Heart left ventricle (tissue), 16 donors: ENCODE measurements at places on chromosomes 6 and 20.
A peak's percentile ranks its signal among the peaks of the same experiment; 100 is the strongest.

DNA sequence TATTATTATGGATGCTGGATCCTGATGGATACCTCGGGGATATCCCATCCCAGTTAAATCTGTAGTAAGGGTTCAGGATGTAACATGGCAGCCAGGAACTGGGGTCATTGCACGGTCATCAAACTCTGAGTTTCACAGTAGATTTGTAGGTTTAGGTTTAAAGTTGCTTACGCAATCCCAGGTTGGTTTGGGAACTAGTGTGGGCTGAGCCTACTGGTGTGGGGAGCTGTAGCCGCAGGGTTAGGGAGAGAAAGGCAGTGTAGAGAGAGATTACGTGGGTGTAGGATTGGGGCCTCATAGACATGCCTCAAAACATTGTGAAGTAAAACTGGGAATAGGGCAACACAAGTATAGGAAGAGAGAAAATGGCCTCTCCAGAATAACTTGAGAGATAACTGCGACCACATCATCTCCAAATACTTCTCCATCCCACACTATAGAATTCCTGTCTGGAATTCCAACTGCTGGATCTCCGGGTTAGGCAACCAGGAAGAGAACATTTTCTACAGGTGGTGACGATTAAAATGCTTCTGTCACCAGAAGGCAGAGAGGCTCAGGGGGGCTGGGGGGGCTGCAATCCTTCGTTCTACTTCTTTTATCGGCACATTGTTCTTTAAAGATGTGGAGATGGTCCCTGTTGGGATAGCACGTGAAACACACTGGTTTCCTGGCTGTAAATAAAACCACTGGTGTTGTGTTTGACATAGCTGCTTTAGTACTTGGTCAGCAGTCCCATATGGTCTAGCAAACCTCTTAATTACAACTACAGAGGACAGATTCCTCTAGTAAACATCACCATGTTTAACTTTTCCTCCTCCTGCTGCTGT, 44.9 kb upstream of the TMEM170B start:
- DNase-seq = no peak

DNA sequence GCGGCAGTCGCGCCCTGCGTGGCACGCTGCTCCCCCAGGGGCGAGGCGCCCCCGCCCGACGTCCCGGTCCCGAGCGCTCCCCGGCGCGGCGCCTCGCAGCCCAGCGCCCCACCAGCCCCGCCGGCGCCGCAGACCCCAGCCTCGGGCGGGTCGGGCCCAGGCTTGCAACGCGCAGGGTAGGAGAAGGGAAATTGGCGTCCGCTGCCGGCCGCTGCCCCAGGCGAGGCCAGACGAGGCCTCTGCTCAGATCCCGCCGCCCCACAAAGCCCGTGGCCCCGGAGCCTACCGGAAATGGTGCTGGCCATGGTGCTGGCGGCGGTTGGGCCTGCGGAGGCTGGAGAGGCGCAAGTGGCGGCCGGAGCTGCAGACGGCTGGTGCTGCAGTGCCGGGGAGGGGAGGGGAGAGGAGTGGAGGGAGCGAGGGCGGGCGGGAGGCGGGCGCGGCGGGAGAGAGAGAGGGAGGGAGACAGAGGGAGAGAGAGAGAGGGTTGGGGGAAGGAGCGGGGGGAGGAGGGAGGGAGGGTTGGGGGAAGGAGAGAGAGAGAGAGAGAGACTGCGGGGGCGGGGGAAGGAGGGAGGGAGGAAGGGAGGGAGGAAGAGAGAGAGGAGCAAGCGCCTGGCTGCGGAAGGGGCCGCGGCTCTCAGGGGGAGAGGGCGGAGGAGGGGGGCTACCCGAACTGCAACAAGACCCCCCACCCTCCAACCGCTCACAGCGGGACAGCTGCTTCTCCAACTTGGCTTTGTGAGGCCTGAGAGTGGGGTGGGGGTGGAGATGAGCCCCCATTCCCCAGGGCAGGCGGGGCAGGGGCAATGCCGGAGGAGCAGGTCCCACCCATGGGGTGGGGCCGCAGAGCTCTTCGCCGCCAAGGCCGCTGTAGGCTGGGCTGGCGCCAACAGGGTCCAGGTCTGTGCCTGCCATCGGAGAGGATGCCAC, at the start of gene STMN3:
TSS of gene STMN3 (minus strand) at position 384 of the 933 bp plus-strand sequence. CDS start at position 305, 79 bp downstream.
- DNase-seq = peak; percentile 92

GRCh38 chr6:169162249-169162648, 91.4 kb downstream of the THBS2 start:
- no peak for DNase-seq

DNA sequence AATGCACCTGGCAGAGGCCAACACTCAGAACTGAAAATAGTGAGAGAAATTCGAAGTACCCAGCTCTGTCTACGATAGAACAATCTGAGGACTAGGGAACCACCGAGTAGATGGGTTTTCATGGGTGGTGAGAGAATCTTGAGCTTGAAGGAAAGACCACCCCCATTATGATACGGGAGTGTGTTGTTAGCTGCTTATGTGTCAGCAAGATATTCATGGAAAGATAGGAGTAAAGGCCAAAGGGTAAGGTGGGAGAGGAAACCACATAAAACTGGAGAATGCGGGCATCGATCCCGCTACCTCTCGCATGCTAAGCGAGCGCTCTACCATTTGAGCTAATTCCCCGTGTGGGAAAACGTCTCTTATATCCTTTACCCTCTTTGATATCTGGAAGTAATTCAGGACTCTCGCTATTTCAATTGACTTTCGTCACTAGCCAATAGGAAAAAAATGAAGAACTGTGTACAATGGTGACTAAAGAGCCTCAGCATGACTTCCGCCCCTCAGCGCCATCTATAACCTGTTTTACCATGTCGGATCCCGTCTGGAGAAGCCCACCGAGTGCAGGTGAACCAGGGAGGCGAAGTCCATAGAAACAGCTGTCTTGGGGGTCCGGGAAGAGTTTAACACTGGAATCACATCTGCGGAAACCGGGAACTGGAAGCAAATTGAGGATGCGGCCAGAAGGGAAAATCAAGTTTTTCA, 25.0 kb upstream of the ABT1 start:
- DNase-seq = peak; percentile 55

GRCh38 chr6:16766043-16766536, 4.8 kb upstream of the ATXN1 start:
- DNase-seq = no peak
